ENCODE measurements at places on chromosomes 13 and 19.

DNA sequence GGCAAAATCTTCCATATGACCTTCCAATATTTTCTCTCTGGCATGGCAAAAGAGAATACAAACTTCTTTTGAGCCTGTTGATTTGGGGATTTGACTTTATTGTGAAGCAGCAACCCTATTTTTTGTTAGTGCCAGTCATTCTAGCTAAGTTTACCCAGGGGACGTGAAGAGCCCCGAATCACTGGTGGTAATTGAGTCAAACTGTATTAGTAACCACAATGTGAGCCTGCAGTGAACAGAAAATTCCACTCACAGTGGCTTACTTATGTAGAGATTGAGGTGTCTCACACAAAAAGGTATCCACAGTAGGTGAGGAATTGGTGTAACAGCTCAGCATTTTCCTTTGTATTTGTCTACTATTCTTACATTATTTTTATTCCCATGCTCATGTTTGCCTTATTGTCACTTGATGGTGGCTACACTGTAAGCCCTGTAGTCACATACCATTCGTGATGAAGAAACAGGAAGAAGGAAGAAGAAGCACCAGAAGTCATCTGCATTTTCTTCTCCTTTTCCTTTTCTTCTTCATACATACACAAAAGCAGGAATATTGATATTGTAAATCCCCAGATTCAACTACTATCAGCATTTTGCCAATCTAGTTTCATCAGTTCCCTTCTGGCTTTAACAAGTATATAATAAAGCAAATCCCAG is 33.3 kb upstream of the MYCBP2 start:
- DNase-seq: no peak

GRCh38 chr13:71922194-71922593 is 55.2 kb upstream of the DACH1 start:
- DNase-seq: no peak

GRCh38 chr13:98507282-98507797 is 69.6 kb downstream of the STK24 start:
- no peak for DNase-seq

DNA sequence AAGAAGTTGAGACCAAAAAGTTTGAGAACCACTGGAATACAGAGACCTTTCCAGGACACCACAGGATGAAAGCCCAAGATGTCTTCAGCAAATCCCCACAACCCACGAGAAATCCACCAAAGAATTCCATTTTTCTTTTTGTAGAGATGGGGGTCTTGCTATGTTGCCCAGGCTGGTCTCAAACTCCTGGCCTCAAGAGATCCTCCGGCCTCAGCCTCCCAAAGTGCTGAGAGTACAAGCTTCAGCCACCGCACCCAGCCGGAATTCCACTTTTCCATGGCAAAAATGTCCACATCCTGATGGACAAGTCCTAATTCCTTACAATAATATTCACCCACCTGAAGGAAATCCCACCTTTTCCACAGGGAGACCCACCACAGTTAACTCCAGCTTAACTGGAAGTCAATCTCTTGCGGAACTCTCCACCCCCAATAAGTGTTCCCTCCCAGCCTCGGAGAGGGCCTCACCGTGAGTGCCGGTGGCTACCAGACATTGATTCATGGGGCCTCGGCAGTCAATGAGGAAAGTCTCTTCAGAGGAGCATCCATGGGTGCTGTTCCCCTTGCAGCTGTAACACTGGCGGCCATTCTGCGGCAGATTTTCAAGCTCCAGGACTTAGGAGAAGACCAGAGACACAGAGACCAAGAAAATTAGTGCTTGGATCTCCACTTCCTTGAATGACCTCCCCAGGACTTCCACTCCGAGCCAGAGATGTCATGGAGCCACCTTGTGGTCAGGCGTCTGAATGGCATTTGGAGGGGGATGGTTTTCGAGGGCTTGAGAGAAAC is 12.3 kb upstream of the CADM4 start:
- DNase-seq: no peak

- DNase-seq: no peak
These were observed 176.6 kb downstream of the KLF5 start for GRCh38 chr13:73235385-73235784.

GRCh38 chr19:40555978-40556689 is 20.5 kb upstream of the SHKBP1 start:
- no peak for DNase-seq

- no peak for DNase-seq
These were observed 418.9 kb downstream of the FGF14 start for GRCh38 chr13:101982903-101983302.

DNA sequence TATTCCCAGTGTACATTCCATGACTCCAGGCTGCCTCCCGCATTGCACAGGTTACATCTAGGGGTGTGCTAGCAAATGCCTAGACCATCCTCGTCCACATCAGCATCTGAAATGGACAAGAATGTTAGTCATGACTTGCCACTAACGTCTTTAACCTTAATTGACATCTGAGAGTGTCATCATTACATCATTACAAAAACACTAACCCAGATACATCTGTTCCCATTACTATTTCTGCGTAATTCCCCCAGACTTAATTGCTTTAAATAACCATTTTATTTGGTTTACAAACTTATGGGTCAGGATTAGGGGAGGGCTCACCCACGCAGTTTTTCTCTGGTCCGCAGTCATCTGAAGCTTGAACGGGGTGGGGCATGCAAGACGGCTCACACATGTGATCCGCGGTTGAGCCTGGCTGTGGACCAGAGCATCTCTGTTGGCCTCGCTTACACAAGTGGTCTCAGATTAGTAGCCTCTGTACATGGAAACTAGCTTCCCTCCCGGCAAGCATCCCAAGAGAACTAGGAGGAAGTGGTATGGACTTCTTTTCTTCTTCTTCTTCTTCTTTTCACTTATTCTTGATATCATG is 15.9 kb downstream of the KL start:
- DNase-seq: no peak

DNA sequence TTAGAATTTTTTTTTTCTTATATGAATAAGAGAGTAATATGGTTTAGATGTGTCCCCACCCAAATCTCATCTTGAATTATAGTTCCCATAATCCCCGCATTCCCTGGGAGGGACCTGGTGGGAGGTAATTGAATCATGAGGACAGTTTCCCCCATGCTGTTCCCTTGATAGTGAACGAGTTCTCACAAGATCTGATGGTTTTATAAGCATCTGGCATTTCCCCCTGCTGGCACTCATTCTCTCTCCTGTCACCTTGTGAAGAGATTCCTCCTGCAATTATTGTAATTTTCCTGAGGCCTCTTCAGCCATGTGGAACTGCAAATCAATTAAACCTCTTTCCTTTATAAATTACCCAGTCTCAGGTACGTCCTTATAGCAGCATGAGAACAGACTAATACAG is 205.7 kb downstream of the MYO16 start:
- DNase-seq: no peak

- DNase-seq: no peak
These were observed 100.7 kb upstream of the RXFP2 start for GRCh38 chr13:31638577-31638976.

- DNase-seq: peak; percentile 47
These were observed 4.2 kb downstream of the PRR36 start for GRCh38 chr19:7869910-7870511.

DNA sequence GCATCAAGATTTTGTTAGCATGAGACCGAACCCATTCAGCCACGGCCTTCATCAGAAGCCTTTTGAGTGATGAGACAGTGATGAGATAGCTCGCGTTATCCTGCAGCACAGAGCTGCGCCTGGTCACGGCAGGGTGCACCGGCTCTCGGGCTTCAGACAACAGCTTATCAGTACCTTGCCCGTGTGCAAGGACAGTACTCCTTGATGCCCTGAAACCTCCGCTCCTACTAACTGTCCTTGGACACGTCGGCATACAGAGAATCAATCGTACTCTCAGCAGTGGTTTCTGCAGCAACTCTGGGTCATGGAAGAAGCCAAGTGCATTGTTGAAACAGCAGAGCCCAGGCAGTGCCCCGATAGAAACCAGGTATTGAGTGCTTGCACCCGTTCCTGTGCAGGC is 40.7 kb downstream of the IRS2 start:
- DNase-seq: no peak

- DNase-seq: peak; percentile 13
These were observed 1.2 kb downstream of the SPART start for GRCh38 chr13:36344886-36345437.

Measured in effector memory CD4-positive, alpha-beta T cell (primary cell).